ENCODE measurements at places on chromosomes 1 and 21. TPM values are rescaled to one million over a fixed set of nuclear protein-coding genes. Genes with fewer than 3 reads are reported as not detected.

The SPRR2D gene
- not detected for total RNA-seq

The SH3D21 gene
- total RNA-seq: 16.4 TPM

The FCRL6 gene
- not detected for total RNA-seq

The CLDN17 gene
- total RNA-seq: not detected

DNA sequence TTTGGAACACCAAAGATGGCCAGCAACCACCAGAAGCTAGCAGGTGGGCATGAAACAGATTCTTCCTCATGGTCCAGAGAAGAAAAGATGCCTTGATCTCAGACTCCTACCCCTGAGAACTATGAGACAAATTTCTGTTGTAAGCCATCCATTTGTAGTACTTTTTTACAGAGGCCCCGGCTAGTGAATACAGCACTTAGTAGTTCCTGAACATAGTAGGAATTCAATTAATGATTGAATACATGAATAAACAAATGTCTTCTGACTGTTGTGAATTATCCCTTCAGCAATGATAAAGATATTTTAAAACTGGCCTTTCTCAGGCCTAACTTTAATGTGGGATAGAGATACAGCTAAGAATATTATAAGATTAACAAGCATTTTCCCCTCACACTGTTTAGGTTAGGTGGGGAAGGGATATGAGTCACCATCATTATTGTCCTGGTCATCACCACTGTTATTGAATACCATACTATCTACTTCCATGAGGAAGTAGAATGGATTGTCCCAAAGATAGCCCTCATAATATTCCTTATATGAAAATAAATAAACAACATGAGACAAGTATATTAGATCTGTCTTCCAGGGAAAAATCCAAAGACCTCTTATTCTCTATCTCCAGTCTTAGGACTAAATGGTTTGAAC lies 51.4 kb downstream of the ADCY10 start:
- DNase-seq: no peak

DNA sequence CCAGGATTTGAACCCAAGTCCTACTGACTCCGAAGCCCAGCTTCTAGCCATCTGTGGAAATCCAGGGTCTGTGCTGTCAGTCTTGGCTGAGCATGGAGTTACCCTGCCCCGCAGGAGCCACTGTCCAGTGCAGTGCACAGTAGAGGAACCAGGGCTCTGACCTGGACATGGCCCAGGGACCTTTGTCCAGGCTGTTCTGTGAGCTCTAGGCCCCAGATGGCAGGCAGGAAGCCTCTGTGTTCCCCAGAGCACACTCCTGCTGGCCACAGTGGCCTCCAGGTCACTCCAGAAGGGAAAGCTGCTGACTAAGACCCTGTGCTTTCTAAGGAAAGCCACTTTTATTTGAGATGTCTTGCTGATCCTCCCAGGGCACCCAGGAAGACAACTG lies 13.8 kb downstream of the S100A7A start:
- DNase-seq: no peak

GRCh38 chr21:33373451-33373850 lies 29.8 kb upstream of the IFNGR2 start:
- peak; percentile 51 for DNase-seq

DNA sequence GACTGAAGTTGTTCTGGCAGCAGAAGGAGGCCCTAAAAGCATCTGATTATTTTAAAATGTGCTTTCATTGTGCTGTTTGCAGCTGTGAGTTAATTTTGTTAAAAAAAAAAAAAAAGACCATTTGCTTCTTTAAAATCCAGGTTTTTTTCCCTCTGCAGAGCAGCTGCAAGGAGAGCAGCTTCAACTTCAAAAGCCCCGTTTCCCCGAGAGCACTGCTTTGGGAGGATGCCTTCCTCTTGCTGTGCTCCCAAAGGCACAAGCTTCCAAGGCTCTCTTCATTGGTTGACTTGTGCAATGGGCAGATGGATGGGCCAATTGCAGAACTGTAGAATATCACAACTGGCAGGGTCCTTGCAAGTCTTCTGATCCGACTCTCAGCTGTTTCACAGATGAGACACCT lies 459.2 kb upstream of the PKN2 start:
- DNase-seq: no peak

DNA sequence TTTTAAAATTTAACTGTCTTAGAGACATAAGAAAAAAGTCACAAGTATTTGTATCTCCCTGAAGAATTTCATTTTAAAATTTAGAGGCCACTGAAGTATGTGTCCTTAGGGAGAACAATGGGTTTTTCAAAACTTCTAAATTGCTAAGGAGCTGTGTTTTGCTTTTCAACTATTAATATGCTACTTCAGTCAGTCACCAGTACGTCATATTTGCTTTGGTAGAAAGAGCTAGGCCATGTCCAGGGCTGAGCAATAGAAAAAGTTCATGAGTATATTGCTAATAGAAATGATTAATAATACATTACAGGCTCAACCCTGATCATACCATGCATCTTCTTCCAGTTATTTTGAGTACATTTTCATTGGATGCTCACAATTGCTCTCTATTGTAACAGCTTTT lies 1.7 kb upstream of the SGIP1 start:
- DNase-seq: no peak

- DNase-seq: peak; percentile 86
Measured at GRCh38 chr1:178607718-178608408, 95.0 kb downstream of the TEX35 start.

DNA sequence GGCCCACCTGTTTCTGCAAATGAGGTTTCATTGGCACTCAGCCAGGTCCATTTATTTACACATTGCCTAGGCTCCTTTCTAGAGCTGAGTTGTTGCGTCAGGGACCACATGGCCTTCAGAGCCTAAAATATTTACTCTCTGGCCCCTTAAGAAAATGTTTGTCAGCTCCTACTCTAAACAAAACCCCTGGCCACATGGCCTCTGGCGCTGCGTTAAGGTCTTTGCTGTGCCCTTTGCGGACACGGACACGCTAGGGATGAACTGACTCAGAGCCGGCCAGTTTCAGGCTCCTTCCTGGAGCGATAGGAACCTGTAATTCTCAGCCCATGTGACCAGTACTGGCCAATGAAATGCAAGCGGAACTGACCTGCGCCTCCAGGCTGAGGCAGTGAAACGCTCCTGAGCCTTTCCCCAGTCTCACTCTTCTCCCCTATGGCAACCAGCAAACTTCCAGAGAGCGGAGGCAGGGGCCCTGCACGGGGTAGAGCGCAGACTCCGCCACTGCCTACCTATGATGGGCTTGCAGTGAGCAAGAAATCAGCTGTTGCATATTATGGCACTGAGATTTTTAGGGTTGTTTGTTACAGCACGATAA lies 160.3 kb downstream of the ETS2 start:
- no peak for DNase-seq

GRCh38 chr1:24102961-24103360 lies 9.0 kb downstream of the MYOM3 start:
- DNase-seq: no peak

DNA sequence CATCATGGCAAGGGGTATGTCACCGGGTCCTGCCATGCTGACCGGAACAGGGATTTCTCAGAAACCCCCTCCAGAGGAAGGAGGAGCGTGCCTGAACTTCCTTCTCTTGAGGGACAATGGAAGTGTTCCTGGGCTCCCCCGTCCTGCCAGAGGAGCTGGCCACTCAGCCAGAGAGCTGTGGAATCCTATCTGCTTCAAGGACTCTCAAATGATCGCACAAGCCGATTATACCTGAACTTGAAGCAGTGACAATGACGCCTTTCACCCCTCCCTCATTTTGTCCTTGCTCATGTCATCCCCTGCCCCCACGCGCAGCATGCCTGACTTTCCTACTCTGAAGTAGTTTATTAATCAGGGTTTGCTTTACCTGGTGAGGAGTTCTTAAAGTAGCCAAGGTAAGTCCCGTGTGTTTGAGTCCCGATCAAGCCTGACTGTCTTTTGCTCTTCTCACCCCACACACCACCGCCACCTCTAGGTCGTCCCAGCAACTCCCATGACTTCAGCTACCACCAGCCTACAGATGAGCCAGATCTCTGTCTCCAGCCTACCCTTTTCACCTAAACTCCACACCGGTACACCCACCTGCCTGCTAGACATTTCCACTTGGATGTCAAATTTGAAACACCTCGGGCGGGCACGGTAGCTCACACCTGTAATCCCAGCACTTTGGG lies 25.0 kb upstream of the PRELP start:
- peak; percentile 63 for DNase-seq

GRCh38 chr1:248906753-248907661 lies 972 bp downstream of the PGBD2 start:
- DNase-seq: no peak

GRCh38 chr1:28173151-28173979 lies 3.1 kb downstream of the PTAFR start:
- peak; percentile 65 for DNase-seq

GRCh38 chr1:158932171-158932570 lies 819 bp downstream of the PYHIN1 start:
- no peak for DNase-seq

- no peak for DNase-seq
Measured at GRCh38 chr1:72229893-72230292, 52.4 kb downstream of the NEGR1 start.

- DNase-seq: no peak
Measured at GRCh38 chr1:207088161-207088560, 499 bp upstream of the C4BPB start.

DNA sequence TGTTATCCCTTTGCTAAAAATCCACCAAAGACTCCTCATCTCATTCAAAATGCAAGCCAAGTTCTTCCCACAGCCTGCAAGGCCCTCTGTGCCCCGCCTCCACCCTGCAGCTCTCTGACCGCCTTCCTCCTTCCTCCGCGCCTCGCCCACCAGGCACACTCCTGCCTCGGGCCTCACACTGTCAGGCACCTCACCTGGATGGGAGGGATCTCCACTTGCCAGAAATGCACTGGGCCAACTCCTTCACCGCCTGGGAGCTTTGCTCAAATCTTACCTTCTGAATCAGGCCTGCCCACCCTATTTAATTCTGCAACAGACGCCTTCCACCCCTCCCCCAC lies 26.2 kb downstream of the PGBD5 start:
- DNase-seq: no peak

DNA sequence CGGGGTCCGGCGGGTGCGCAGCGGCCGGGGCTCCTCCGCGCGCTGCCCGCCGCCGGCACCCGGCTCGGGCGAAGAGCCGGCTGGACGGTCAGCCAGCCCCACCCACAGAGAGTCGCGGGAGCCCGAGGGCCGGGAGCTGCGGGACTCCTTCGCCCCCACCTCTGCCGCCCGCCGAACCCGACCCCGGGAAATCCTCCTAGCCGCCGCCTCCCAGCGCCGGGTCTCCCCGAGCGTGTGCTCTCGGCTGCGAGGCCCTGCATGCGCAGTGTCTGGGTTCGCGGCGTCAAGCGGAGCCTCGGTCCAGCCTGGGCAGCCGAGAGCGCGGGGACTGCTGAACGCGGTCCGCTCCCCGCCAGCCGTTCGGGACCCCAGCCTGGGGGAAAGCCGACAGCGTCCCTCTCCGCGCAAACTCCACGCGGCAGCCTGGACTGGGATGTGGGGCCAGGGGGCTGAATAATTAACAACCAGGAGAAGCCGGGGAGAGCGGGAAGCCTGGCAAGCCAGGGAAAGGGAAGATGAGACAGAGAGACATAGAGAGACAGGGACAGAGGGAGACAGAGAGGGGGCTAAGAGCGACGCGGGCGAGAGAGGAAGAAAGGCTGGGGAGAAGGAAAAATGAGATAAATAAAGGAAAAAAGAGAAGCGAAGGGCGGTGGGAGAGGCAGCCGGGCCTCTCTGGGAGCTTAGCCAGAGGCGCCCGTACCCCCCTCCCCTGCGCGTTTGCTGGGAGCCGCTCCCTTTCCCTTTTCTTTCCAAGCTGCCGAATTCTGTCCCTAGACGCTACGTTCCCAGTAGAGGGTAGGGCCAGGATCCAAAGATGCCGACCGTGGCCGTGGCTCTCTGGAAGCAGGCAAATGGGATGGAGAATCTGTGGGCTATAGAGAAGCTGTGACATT lies 64.2 kb downstream of the MEF2D start:
- no peak for DNase-seq

DNA sequence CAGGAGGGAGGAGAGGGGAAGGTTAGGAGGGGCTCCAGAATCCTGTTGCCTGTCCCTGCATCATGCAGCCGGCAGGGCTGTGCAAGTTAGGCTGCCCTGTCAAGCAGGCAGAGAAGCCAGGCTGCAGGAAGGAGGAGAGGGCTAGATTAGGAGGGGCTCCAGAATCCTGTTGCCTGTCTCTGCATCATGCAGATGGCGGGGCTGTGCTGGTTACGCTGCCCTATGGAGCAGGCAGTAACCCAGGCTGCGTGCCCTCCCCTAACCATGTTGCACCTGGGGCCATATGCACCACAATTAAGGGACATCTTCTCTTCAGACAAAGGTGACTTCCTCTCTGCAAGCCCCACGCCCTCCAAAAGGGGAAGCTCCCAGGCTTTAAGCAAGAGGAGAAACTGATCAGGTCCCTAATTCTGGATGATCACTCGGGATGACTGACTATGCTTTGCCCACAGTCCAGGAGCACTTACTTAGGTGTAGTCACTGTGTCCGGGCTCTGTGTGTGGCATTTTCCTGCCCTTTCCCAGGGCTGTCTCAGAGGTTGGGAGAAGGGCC lies 457.4 kb downstream of the SETD4 start:
- peak; percentile 42 for DNase-seq

GRCh38 chr21:46317710-46318463 lies 5.8 kb downstream of the C21orf58 start:
- no peak for DNase-seq

DNA sequence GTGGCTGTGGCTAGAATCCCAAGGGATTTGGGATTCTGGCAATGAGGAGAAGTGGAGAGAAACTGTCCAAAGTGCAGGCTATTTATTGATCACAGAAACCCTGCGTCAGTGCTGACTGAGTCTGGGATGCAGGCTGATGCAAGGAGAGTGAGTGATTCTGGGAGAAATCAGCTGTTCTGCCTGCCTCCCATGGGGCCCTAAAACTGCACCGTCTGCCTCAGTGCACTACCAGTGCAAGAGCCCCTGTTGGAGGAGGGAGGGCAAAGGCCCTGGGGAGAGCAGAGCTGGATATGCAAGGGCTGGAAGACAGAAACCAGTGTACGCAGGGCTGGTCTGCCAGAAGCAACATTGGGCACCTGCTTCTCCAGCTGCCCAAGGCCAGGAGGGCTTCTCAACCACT lies 42.6 kb downstream of the C1orf198 start:
- no peak for DNase-seq

DNA sequence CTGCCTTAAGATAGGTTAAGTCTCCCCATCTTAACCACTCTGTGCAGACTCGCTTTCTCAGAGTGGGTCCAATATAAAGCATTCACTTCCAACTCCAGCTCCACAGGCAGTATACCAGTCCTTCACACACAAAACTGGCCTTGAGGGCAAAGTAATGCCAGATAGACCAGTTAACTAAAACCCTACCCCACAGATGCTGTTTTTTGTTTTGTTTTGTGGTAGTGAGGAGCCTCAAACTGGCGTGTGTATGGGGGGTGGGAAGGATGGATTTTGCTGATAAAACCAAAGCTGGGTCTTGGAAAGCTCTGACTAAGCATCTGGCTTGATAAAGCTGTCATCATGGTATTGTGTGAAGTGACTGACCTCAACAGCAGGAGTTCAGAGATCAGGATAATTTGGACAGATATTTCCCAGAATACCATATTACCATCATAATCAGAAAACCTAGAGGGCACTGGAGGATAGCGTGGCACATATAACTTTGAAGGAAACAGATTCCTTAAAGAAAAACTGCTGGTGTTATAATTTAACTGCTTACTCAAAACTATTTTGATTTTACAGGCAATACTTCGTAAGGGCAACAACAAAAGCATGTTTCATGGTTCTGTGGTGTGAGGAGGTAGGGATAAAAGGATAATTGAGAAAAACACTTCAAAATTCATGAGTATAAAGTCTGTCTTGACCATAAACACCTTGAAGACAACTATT lies 29.6 kb upstream of the CPLANE2 start:
- DNase-seq: no peak
